ENCODE measurements at places on chromosomes 5 and 9.

DNA sequence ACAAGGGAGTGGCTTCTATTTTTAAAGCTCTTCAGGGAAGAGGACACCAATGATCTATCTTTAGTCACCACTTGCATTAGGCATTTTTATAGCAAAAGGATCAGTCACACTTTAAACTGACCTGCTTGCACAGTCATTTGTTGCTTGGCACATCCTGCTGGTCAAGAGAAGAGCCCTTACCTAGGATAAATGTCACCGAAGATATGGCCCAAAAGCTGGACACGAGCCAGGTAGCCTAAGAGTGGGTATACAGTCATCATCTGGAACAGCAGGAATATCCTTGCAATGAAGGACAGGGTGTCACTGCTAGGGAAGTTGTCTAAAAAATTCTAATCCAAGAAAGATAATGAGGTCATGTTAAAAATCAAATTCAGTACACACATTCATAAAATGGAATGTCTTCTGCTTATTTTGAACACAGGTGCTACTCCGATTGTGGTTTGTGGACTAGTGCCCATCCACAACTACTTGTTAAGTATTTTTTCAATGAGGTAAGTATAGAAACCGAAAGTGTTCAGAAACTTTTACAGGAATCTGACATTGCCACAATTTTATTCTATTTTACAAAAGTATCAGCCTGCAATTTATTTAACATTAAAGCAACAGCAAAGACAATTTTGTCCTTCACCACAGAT is 78.4 kb downstream of the SLC38A9 start:
- DNase-seq: no peak

- DNase-seq: no peak
Observed at GRCh38 chr5:113371721-113372196, 63.0 kb downstream of the TSSK1B start.

GRCh38 chr5:119524485-119524884 is 72.2 kb downstream of the HSD17B4 start:
- no peak for DNase-seq

DNA sequence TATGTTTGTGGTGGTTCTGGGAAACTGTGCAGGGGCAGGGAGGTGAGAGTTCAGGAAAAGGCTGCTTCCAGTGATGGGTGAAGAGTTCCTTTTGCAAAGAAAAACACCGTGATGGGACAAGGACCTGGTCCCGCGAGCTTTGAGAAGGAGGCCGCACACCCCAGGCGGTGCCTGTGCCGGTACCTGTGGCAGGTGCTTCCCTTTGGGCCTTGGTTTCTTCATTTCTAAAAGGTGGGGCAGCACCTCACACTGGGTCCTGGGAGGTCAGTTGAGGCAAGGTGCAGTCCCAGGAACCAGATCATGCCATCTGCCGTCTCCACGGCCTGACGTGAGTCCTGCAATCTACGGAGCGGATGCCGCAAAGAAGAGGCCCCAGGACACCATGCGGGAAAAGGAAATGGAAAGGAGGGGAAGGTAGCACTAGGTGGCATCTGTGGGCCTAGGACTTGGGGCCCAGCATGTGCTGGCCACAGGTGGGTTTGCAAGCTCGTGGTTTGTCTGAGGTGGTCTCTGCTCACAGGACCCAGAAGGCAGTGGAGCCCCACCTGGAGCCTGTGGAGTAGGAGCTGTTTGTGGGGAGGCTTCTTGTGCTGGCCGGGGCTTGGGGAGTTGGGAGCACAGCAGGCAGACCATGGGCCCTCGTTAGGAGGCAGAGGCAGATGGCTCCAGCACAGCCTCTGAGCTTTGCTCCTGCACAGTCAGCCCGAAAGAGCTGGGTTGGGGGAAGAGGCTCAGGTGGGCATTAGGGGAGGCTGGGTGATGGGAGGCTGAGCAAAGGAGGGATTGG is 131.6 kb downstream of the CACNA1B start:
- DNase-seq: no peak

DNA sequence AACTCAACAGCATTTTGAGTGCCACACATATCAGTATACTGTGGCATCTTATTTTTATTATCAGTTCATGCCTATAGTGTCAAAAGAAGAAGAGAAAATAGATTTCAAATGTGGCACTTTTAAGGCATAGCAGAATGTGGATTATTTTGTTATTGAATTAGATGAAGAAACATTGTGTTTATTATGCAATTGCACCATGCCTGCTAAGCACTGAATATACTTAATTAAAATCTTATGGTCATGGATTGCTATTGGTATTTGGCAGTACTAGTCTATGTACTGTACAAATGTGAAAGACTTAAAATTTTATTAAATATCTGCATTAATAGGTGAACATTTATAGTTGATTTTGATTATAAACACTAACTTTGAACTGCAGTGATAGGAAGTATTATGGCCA is 128.8 kb downstream of the FER start:
- DNase-seq: no peak

DNA sequence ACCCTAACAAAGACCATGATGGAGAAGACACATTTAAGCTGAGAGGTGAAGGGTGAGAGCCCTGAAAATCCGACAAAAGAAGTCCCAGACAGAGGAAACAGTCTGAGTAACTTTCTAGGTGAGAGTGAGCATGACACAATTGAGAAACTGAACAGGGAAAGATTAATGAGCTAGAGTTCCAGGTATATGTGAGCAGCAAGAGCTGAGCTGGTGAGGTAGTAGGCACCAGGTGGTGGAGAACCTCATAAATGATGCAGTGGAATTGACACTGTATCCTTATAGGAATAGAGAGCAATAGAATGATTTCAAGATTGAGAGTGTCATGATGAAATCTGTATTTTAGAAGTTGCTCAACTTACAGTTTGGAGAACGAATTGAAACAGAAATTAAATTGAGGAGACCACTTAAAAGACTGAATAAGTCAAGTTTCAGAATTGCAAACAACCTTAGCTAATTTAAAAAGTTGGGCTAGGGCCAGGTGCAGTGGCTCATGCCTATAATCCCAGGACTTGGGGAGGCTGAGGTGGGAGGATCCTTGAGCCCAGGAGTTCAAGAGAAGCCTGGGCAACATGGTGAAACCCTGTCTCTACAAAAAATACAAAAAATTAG is 89.8 kb downstream of the NREP start:
- DNase-seq: no peak

All from stimulated activated naive CD4-positive, alpha-beta T cell treated with Interleukin-2 at 50 U/mL for 16 hours (primary cell).